Anterior cingulate cortex (tissue), 58 donors: ENCODE measurements at places on chromosomes 12 and 14.

- no peak for DNase-seq
These were observed 240.3 kb downstream of the MSRB3 start for GRCh38 chr12:65518771-65519170.

GRCh38 chr14:54881235-54881760 lies 21.3 kb downstream of the GCH1 start:
- no peak for DNase-seq

DNA sequence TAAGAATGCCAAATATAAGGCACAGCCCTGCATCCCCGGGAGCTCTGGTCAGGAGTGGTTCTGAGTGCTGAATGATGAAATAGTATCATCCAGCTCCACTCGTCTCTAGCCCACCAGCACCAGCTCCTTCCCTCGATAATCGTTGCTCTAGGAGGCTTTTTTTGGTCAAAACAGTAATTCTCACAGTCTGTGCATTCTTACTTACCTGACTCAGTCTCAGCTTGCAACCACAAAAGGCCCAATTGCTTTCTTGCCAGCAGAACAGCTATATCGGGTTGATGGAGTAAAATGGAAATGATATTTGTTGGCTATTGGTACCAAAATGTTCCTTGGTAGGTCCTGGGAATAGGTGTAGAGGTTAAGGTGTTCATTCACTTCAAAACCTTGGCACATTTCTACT lies 94.8 kb downstream of the BMP4 start:
- no peak for DNase-seq

DNA sequence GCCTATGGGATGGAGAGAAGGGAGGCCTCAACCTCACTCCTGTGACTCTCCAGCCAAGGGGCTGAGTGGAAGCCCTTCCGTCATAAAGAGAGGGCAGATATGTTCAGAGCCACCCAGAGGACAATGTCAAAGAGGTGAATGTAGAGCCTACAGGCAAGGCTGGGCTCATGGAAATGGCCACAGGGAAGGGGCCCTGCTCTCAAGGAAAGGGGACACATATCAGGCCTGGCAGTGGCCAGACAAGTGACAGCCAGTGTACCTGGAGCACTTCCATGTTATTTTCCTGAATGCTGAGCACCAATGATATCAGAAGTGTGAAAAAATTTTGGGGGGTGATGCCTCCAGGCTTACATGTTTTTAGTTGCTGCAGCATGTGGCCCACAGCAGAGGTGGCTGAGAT lies 36.6 kb upstream of the DDX11 start:
- DNase-seq = no peak

GRCh38 chr14:56340932-56341331 lies 222.7 kb downstream of the PELI2 start:
- DNase-seq = no peak

DNA sequence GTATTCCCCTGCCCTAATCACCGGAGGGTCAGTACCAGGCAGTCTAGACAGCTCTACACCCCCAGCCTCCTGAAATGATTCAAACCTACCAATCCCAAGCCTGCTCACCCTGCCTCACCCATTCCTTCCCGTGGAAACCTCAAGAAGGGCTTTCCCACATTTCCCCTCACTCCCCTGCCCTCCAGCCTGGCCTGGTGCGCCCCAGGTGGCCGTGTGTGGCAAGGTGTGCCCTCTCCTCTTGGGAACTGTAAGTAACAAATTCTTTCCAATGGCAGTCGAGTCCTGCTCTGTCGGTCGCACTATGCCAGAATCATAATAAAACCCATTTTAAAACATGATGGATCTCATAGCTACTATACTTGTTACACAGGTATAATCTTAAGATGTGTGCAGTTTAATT lies 13.9 kb upstream of the DEGS2 start:
- no peak for DNase-seq

DNA sequence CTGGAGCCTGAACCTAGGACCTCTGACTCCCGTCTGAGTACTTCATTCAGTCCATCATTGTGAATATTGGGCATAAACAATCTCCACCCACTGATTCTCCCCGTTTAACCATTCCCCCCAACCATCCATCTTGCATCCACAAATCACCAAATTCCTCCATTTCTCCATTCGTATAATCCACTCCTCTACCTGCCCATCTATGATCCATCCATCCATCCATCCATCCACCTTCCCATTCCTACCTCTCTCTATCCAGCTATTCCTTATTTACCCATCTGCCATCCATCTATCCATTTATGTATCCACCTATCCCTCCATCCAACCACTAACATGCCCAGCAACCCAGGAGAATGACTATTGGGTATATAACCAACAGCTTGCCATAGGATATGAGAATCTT lies 87.5 kb downstream of the CALM1 start:
- DNase-seq = no peak
